ENCODE measurements at places on chromosomes 3 and 15.

GRCh38 chr3:134028486-134029255, 1.1 kb downstream of the SLCO2A1 start:
- no peak for DNase-seq

DNA sequence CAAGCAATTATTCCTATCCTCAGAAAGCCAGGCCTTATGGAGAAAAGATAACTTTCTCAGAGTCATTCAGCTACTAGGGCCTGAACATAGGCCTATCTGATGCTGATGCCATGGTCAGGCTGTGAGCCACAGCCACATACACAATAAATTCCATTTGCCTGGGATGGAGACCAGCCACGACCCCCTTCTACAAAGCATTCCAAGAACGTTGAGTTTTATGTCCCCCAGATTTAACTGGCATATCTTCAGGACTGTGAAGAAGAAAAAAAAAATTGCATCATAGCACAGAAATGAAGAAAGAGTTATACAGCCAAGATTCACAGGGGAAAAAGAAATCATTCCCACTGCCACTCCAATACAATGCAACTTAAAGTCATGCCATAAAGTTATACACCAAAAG, 100.0 kb downstream of the THBS1 start:
- peak; percentile 58 for DNase-seq

DNA sequence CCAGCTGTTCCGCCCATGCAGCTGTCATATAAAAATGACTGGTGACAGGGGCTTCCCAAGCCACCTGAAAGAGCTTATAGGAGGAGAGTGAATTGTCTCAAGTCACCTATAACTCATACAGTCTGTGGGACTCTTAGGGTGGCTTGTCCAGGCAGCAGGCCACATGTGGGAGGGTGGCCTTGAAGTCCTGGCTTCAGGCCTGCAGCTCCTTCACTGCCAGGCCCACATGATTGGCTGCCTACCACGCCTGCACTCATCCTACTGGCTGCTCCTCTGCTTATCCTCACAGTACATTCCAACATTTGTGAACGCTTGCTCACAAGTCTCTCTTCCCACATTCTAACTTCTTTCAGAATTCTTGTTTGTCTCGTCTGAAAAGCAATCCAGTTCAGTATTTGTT, 41.1 kb upstream of the TIPARP start:
- peak; percentile 90 for DNase-seq

DNA sequence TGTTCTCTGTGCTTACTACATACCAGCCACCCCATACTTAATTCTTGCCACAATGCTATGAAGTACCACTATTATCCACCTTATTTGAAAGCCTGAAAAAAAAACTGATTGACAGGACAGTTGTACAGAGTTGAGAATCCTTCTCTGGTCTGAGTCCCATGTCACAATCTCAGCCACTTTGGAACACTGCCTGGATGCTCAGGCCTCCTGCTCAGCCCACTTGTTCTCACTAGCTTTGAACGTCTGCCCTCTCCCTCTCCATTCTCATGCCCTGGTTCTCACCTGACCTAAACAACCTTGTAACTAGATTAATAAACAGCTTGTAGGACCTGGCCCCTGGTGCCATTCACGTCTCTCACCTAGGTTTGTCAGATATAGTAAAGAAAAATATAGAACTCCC, 53.9 kb downstream of the TRIM69 start:
- no peak for DNase-seq

GRCh38 chr3:124671106-124671505, 59.1 kb upstream of the UMPS start:
- DNase-seq: no peak

GRCh38 chr3:124837730-124838186, 49.4 kb downstream of the ITGB5 start:
- DNase-seq: peak; percentile 80

GRCh38 chr3:23106666-23107065, 96.5 kb upstream of the UBE2E2 start:
- no peak for DNase-seq

GRCh38 chr3:18501679-18502343, 76.7 kb upstream of the SATB1 start:
- DNase-seq: peak; percentile 1

DNA sequence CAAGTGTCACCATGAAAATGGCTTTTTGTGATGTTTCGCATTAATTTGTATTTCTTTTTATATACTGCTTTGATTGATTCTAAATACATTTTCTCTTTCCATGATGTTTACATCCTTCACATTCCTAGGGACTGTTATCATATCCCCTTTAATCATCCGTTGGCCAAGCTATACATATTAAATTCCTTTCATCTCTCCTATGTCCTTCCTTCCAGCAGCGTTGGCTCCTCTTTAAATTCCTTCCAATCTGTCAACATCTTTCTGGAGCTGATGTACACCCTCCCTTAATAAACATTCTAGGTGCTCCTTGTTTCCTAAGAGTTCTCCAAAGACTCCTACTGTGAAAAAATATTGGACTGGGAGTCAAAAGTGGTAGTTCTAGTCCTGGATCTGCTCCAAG, 87.8 kb downstream of the IGF2BP2 start:
- DNase-seq: peak; percentile 65

DNA sequence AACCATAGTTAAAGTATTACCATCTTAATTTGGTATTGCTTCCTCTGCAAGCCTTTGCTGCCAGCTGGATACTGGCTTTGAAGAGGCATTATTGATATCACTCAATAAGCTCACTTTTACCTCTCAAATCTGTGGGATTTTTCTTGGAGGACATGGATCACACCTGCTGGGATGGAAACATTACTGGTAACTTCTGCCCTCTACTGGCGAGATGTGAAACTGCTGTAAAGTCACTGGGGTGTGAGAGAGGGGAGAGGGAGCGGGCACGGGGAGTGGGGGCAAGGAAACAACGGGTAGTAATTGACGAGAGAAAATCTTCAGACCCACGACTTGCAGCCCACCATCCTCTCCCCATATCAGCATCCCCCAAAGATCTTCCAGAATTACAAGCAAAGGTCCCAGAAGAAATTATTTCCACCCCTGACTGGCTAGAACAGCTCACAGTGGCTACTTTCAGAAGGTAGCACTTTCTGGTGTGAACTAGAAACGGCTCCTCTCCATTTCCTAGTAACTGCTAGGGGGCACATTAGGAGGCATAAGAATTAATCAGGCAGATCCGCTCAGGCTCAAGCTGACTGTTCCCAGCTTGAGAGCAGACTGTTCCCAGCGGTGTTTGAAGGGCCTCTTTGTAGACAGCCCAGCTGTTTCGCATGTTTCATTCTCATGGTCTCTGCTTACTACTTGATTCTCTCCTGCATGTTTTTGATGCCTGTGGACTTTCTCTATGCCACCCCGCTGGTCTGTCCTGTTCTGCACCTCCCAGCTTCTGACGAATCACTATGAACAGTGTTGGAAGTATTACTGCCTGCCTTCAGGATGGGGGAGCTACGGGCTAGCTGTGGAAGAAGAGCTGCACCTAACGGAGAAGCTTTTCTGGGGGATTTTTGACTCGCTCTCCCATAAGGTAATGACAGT, 230.4 kb upstream of the CHRM5 start:
- DNase-seq: peak; percentile 49

DNA sequence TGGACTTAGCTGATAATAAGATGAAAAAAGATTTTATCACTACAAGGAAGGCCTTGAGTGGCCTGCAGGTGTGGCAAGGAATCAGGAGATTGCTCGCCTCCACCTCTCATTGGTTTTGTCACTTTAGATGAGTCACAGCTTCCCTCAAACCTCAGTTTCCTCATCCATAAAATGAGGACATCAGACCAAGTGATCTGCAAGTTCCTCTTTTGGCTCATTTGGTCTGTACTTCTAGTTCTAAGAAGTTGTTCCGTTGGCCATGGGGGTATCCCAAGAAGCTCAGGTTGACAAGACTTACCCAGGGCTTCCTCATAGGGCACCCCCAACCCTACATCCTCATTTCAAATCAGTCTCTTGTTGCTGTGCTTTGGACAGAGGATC, 254.1 kb downstream of the UACA start:
- no peak for DNase-seq

DNA sequence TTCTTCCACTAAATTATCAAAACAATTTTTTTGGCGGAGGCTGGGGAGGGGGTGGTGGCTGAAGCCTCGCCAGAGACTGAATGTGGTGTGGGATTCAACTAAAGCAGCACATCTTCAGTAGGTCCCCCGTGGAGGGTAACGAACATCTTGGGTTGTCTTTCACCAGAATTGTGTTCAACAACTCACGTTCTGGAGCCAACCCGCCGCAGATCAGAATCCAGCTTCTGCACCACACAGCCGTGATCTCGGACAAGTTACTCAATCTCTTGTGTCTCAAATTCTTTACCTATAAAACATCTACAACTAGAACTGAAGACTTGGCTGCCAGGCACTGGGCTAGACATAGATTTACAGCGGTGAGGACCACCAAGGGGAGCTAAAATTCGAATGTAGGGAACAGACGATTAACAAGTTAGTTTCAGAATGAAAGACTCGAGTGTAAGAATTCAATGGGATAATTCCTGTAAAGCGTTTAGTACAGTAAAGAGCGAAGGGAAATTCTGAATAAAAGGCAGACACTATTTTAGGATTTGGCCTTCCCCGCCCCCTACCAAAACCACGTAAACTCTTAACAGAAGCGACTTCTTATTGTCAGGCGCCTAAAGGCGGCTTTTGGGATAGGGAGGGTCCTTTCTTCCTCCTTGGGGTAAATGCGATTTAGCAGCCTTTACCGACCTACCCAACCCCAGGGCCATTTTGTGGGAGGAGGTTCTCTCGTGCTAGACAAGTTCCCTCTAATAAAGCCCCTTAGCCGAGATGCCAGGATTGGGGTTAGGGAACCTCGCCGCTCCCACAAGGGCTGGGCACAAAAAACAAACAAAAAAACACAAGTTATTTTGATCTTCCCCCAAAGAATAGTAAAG, 697 bp upstream of the RAB5A start:
- peak; percentile 56 for DNase-seq

GRCh38 chr3:33041909-33042308, 55.0 kb downstream of the GLB1 start:
- DNase-seq: no peak

DNA sequence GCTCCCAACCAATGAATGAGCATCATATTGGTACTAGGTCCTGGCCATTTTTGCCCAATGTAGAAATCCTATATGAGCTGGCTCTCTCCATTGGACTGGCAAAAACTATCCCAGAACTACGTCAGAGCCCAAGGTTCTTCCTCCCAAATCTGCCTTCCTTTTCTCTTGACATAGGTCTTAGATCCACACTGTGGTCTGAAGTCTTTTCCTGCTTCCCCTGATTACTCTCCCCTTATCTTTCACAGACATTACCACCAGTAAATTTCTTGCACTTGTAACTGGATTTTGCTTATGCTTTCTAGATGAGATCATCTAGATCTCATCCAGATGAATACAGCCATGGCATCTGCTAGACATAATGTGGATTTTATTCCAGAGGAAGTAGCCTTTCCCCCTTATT, 141.2 kb upstream of the GADL1 start:
- DNase-seq: peak; percentile 23

GRCh38 chr15:40354408-40355171, 3.4 kb upstream of the DISP2 start:
- DNase-seq: peak; percentile 54

GRCh38 chr15:66039117-66039871, 170.0 kb downstream of the RAB11A start:
- peak; percentile 31 for DNase-seq

DNA sequence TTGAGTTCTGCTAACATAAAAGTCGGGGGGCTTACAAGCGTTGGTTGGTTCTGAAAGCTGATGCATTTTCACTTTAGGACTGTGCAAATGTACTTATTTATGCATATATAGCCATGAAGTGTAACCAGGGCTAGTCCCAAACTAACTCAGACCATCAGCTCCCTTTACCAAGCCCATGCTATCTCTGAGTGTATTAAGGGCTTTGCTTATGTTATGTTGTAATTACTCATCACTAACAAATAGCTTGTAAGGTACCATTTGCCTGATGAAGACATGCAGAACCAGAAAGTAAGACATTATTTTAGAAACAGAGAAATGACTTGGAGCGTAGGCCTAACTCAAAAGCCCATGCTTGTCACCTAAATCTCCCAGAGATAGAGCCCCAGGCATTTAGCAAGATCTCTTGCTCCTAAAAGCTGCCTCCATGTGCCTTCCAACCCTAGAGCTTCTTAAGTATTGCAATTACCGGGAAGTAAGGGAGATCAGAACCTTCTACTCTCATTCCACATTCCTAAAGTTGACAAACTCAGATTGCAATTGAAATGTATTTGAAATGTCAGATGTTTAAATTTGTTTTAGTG, 362.9 kb upstream of the RBMS3 start:
- DNase-seq: no peak

DNA sequence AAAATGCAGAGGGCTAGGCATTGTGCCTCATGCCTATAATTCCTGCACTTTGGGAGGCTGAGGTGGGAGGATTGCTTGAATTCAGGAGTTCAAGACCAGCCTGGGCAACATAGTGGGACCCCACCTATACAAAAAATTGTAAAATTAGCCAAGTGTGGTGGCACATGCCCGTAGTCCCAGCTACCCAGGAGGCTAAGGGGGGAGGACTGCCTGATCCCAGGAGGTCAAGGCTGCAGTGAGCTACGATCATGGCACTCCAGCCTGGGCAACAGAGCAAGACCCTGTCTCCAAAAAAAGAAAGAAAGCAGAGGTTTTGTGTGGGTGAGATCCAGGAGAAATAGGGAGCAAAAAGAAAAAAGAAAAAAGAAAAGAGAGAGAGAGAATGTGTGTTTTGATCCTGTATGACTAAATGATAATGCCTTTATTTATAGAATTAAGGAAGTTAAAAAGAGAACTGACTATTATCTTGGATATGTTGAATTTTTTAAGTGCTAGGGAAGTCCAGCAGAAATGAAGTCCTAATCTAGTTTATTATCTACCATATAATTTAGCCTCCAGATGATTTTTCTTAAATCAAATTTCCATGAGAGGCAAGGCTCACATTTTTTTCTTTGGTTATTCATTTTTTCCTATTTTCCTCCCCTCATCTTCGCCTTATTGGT, 4.8 kb downstream of the TTBK2 start:
- DNase-seq: no peak

DNA sequence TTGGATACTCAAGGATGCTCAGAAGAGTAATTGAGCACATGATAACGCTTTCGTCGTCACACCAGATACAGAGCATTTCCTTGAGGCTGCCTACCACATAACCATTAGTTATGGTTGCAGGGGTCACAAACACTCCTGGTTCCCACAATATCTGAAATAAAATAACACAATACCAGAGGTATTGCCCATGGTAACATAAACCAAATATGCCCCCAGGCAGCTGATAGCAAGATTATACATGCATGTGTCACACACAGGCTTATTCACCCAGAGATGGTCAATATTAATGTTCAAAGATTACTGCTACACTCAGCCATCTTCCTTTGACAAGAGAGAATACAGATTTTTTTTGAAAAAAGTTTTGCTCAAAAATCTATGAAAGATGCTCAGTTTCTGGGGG, 7.3 kb downstream of the RPL39L start:
- DNase-seq: no peak

DNA sequence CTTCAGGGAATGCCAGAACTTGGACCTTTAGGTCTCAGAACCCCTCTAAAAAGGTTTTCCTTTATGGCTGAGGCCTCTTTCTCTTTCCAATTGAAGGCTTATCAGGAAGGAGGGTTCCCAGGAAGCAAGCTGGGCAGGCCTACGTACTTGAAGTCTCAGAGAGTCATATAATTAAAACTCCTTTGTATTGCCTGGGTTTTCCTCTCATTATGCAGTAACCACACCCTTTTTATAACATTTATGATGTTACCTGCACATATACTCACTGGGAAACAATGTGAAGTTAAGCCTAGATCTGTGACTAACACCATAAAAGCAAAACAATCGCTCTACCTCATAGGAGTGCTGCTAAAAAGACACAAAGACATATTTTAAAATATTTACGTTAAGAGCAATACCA, 27.3 kb downstream of the SERP1 start:
- DNase-seq: no peak

GRCh38 chr3:127644641-127645370, 15.8 kb downstream of the PODXL2 start:
- no peak for DNase-seq
